ENCODE measurements at places on chromosomes 1 and 21. TPM values are rescaled to one million over a fixed set of nuclear protein-coding genes. Genes with fewer than 3 reads are reported as not detected.
A peak's percentile ranks its signal among the peaks of the same experiment; 100 is the strongest.

The PARP1 gene
- 125 TPM for total RNA-seq

The ANGPTL3 gene
- 0.51 TPM for total RNA-seq

The ELAPOR1 gene
- 0.20 TPM for total RNA-seq

The CLIC4 gene
- 77.4 TPM for total RNA-seq

The STX12 gene
- 19.7 TPM for total RNA-seq

The PLEKHG5 gene
- 3.5 TPM for total RNA-seq

The TMEM200B gene
- 1.1 TPM for total RNA-seq

- no peaks in the 10 kb centered on the region for H3K27me3 ChIP-seq
- H3K4me3 ChIP-seq: no peak overlapping the region
- no peak for DNase-seq
- H3K27ac ChIP-seq: no peak overlapping the region
Observed at GRCh38 chr1:227445092-227445674, 118.2 kb upstream of the ZNF678 start.

DNA sequence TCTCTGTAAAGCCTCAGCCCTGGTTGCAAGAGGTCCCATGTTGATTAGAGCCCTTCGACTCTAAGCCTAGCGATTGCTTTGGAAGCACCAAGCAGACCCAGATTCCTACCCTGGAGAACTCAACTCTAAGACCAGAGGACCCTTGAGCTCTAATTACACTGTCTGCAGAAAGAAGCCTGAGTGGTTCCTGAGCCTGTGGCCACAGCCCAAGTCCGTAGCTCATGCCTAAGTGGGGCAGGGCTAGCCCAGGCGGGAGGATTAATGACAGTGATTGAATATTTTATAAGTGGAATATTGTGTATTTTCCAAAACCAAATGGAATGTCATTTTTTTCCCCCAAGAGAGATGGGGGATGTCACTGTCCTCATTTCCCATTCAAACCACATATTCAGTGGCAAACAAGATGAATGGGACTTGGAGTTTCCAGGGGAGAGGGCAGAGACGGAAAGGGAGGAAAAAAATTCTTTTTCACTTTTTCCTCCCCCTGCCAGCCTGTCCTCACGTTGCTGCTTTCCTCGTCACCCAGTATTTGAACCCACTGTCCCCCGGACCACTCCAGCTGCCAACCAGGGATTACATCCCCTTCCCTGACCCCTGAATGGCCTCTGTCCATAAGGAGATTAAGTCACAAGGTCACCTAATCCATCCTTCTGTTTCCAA lies 79.6 kb upstream of the CTTNBP2NL start:
- DNase-seq: no peak
- H3K4me3 ChIP-seq: no peak overlapping the region
- H3K4me1 ChIP-seq: no peaks in the 10 kb centered on the region

- H3K27me3 ChIP-seq: no peaks in the 10 kb centered on the region
Observed at GRCh38 chr1:239125027-239125426, 261.3 kb upstream of the CHRM3 start.

GRCh38 chr1:1614954-1615255 lies 395 bp upstream of the MIB2 start:
- H3K27me3 ChIP-seq: no peaks in the 10 kb centered on the region
- DNase-seq: no peak
- H3K4me1 ChIP-seq: peaks cover 46% of the 10 kb centered on the region

DNA sequence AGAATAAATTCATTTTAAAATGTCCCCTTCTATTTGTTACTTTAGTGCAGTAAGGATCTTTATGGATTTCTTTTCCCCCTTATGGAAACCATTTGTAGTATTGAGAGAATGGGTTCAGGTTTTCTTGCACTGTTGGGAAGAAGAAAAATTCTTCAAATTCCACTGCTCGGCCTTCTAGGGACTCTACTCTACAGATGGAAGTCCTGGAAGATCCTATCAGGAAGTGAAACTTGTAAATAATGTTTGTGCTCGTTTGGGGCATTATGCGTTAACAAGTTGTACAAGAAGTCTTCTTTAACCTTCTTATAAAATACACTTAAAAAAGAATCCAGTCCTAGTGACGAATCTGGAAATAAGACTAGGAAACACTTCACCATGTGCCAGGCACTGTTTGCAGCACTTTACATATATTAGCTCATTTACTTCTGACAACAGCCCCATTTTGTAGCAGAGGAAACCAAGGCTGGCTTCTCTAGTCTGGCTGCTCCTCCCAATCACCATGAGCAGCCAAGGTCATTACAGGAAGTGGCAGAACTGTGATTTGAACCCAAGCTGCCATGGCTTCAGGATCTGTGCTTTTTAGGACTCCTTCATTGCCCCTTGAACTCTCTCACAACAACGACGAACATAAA lies 11.8 kb downstream of the LRRC8D start:
- no peak for DNase-seq
- peaks cover 7% of the 10 kb centered on the region for H3K36me3 ChIP-seq
- H3K4me3 ChIP-seq: no peak overlapping the region
- H3K27ac ChIP-seq: peak overlapping the region; percentile 97

GRCh38 chr1:246162560-246162959 lies 344.5 kb downstream of the SMYD3 start:
- no peaks in the 10 kb centered on the region for H3K27me3 ChIP-seq
- H3K4me3 ChIP-seq: no peak overlapping the region
- DNase-seq: no peak
- H3K36me3 ChIP-seq: no peaks in the 10 kb centered on the region
- H3K4me1 ChIP-seq: peaks cover 19% of the 10 kb centered on the region
- H3K27ac ChIP-seq: no peak overlapping the region

DNA sequence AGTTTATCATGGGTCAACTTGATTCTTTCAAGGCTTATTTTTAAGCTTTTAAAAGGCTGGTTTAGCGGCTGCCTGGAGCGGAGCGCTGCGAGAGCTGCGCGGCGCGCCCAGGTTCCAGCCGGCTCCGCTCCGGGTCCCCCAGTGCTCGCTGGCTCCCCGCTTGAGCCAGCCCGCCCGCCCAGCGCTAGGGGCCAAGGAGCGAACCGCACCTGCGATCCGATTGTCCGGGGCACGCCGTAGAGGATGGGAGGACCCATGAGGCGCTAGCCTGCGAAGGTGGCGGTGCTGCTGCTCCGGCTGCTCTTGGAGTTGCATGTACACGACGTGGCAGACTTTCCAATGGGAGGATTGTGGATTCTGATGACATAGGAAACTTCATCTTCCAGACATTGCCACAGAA lies 9.9 kb upstream of the CFHR4 start:
- H3K4me1 ChIP-seq: no peaks in the 10 kb centered on the region
- no peak for DNase-seq
- H3K36me3 ChIP-seq: no peaks in the 10 kb centered on the region
- H3K4me3 ChIP-seq: no peak overlapping the region
- H3K27ac ChIP-seq: no peak overlapping the region

DNA sequence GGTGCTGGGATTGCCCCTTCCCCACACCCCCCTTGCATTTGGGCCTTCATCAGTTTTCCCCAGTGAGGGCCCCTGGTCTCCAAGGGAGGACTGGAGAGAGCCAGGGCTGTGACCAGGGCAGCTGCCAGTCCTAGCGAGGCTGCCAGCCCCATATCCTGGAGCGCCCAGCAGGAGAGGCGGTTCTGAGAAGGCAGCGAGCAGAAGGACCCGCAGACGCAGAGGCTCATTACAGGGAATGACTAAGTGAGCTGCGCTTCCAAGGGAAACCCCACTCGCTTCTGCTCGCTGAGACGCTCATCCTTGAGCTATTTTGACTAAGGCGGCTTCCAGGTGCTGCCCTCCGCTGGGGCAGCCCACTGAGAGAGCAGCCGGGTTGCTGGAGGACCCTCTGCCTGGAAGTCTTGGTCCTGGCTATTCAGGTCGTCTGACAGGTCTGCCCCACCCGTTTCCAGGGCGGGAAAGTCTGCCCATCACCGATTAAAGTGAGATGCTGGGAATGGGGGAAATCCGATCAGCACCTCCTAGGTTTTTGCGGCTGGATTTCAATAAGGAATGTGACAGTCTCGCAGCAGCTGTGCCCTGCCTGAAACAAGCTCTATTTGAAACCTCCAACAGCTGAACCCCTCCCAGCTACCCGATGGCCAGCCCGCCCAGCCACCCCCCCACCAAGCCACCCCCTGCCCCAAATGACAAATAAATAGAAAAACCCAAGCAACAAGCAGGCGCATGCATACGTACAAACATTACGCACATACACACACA lies 2.8 kb downstream of the KCNN3 start:
- peaks cover 28% of the 10 kb centered on the region for H3K4me1 ChIP-seq
- H3K4me3 ChIP-seq: no peak overlapping the region
- no peaks in the 10 kb centered on the region for H3K36me3 ChIP-seq

GRCh38 chr1:34918977-34919561 lies 10.4 kb downstream of the DLGAP3 start:
- H3K36me3 ChIP-seq: no peaks in the 10 kb centered on the region
- H3K27me3 ChIP-seq: no peaks in the 10 kb centered on the region
- no peak overlapping the region for H3K27ac ChIP-seq
- H3K4me3 ChIP-seq: no peak overlapping the region

DNA sequence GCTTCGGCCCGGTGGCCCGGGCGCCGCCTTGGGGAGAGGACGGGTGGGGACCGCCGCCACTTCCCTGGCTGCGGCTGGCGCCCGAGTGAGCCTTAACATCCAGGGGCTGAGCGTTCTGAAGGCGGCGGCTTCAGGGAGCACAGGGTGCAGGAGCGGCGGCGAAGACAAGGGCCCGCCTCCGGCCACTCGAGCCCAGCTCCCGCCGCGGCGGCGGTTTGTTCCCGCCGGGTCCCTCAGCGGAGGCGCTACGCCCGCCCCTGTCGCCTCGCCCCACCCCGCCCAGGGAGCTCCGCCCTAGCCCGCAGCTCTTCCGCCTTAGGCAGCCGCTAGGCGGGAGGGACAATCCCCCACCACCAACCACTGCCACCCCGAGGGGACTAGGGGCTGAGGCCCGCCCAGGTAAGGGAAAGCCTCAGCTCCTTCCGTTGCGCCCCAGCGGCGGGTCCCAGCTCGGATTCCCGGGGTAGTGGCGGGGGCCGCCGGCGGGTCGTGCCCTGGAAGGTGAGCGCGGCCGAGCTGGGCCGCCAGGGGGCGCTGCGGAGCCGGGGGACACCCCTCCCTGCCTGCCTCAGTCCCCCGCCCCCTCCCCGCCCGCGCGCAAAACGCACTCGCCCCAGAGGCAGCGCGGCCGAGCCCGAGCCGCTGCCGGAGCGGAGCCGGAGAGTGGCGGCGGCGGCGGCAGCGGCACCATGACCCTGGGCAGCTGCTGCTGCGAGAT lies at the start of gene FOXD2:
FOXD2 (plus strand) TSS at position 598 of the 718 bp plus-strand sequence; CDS start at position 690, 92 bp downstream.
- peak within 1 kb of the TSS; percentile 88 for H3K4me3 ChIP-seq
- DNase-seq: peak; percentile 73
- peaks cover 14% of the 10 kb centered on the region for H3K4me1 ChIP-seq
- H3K27ac ChIP-seq: peak within 1 kb of the TSS; percentile 63
- peaks cover 4% of the 10 kb centered on the region for H3K27me3 ChIP-seq

GRCh38 chr1:229370601-229371021 lies 27.8 kb upstream of the CCSAP start:
- H3K27me3 ChIP-seq: no peaks in the 10 kb centered on the region
- DNase-seq: no peak
- H3K36me3 ChIP-seq: no peaks in the 10 kb centered on the region
- H3K27ac ChIP-seq: no peak overlapping the region
- H3K4me1 ChIP-seq: no peaks in the 10 kb centered on the region

- H3K4me3 ChIP-seq: no peak overlapping the region
- H3K27me3 ChIP-seq: no peaks in the 10 kb centered on the region
- H3K4me1 ChIP-seq: no peaks in the 10 kb centered on the region
- DNase-seq: no peak
- H3K27ac ChIP-seq: no peak overlapping the region
- H3K36me3 ChIP-seq: no peaks in the 10 kb centered on the region
Observed at GRCh38 chr1:103197216-103197615, 88.9 kb upstream of the COL11A1 start.
